ENCODE measurements at places on chromosomes 3 and 15.

GRCh38 chr3:98630416-98630815 lies 37.0 kb upstream of the CPOX start:
- DNase-seq = no peak

DNA sequence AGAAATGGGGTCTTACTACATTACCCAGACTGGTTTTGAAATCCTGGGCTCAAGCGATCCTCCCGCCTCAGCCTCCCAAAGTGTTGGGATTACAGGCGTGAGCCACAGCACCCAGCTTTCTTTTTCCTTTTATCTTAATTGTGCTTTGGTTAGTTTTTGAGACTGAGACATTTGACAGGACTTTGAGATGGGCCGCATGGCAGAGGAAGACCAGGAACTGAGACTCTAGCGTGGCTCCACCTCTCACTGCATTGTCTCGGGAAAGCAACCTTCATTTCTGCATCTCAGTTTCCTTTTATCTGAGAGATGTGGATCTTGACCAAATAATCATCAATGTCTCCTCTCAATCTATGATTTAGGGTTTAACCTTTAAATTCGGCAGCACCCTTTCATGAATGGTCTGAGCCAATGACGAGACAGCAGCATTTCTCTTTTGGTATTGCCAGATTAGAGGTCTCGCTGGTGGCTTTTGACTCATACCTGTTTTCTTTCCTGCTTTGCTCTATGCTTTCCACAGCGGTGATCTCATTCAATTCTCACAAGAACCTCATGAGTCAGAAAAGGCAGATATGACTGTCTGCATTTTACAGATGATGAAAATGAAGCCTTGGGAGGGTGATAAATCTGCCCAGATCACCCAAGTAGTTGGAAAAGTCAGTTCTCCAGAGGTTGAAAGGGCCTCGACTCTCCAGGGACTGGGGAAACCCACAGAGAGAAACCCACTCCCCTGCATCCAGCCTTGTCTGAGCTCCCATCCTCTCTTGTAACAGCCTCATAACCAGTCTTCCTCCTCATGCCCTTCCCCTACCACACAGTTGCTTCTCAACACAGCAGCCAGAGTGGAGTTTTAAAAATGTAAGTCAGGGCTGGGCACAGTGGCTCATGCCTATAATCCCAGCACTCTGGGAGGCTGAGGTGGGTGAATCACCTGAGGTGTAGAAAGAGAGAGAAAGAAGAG lies 84.8 kb upstream of the FOXB1 start:
- no peak for DNase-seq

- DNase-seq = no peak
These were observed 131.9 kb upstream of the MEF2A start for GRCh38 chr15:99433757-99434450.

- DNase-seq = no peak
These were observed 171.6 kb upstream of the TSC22D2 start for GRCh38 chr3:150236316-150237082.

DNA sequence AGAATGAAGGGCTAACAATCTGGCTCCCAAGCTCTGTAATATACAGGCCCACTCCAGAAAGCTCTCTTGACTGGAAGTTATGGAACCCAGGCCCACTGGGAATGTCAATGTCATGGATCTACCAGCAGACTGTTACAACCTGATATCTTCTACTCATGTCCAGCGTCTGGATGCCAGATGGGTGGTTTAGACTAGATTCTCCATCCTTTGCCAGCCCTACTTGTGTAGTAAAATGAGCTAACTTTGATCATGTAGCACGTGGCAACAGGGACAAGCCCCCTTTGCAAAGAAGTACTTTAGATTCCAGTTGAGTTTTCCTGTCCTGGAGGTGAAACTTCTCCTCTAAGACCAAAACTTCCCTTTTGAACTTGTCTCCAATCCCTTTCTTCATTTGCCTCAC lies 55.1 kb downstream of the HEG1 start:
- DNase-seq = no peak

DNA sequence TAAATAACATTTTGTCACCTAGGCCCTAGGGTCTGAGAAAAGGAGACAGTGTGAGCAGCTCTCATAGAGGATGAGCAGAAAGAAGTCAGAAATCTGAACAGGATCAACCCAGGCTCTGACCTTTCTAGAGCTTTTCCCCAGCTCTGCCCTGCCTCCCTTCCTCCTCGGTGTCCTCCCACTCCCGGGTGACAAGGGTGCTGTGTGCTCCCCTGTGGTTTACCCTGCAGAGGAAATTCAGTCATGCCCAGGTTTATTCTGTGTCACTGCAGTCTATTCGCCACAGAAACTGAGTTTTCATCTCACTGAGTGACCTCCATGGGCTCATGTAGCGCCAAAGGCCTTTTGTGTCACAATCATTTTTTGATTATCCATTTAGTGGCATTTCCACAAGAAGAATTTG lies 76.6 kb downstream of the IL12A start:
- DNase-seq = no peak

- DNase-seq = no peak
These were observed 109.4 kb upstream of the ATP11B start for GRCh38 chr3:182683858-182684257.

DNA sequence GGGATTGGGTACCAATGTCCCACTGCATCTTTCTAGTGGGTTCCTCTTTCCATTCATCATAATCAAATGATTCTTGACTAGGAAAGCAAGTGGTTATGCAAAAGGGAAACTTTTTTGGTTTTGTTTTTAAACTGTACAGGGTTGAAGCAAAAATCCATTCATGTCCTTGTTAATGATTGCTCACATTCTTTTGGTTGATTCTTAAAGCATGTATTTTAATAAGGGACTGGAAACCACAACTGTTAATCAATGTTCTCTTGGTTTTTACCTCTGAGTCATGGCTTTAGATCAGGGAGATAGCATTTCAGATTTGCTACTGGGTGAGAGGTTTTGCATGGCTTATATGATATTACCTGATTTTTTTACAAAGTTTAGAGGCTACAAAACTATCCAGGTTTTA lies 371.7 kb upstream of the RGMA start:
- no peak for DNase-seq

- DNase-seq = no peak
These were observed 359.3 kb downstream of the GAP43 start for GRCh38 chr3:115982629-115983028.

GRCh38 chr3:55341502-55342031 lies 145.5 kb downstream of the WNT5A start:
- no peak for DNase-seq

DNA sequence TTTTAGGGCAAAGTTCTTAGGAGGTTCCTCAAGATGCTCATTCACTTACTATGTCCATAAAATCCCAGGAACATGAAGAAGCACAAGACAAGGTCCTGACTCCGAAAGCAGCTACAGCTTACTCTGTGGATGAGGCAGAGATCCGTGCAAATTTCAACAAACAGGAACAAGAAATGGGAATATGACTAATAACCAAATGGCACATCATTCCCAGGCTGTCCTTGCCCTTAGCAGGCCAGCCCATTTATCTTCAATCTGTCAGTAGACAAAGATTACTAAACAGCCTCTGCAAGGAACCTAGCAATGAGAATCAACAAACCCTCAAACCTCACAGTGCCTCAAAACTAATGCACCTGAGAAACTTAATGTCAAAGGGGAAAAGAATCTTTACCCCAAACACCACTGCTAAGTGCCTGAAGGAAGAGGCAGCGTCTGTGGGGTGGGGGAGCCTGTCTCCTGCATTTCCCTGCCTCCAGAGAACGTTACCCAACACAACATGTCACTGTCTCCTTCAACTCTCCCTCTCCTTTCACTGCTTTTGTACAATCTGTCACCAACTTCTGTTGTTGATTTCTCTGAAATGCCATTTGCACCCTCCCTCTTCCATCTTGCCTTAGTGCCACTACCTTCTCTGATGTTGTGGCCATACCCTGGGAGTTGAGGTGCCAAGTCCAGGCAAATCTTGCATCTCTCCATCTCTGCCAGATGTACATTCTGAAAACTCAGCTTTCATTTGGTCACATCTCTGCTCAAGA lies 4.8 kb downstream of the TNFAIP8L3 start:
- no peak for DNase-seq

DNA sequence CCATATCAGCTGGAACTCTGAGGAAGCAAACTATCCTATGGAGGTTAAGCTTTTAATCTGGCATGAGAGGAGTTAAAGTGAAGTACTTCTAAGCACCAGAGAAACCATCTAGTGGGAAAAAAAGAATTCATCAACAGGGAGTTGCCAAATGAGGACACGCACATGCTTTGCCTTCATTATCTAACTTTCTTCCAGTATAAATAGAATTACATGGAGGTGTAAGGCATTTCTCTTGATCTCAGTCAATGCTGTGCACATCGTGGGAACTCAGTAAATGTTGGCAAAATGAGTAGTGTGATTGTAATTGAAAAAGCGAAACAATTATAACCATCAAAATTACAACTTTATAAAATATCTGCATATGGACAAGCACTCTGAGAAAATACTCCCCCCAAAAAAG lies 8.0 kb upstream of the GSK3B start:
- DNase-seq = no peak

DNA sequence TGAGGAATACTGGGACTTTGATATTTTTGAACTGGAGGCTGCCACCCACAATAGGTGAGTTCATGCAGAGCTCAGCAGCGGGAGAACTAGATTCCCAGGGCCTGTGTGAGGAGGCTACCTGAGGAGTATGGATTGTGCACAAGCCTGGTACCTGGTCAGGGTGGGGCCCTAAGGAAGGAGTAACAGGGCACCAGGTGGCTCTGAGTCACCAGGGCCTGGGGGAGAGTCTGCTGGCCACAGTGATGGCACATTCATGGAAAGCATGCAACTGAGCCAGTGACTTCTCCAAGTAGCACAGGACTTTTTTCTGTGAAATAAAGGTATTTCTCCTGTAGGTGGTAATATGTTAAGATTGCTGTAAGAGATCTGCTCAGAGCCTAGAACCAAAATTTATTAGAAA lies 134.4 kb downstream of the PDE8A start:
- no peak for DNase-seq

DNA sequence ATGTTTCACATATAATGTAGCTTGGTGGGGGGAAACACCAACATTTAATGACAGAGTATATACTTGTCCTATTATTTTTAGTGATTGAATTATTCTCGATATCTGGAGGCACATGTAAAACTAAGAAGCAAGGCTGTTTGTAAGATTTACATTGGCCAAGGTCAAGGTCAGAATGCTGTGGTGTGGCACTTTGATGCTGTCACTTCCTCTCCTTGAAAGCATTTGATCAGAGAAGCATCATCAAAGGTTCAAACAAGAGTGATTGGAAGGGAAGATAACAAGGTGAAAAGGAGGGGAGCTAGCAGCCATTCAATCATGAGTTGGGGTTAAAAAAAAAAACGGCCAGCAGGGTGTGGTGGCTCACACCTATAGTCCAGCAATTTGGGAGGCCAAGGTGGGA lies 26.4 kb downstream of the RTF1 start:
- no peak for DNase-seq

GRCh38 chr3:143294188-143294587 lies 174.6 kb downstream of the CHST2 start:
- no peak for DNase-seq
